ENCODE measurements at places on chromosomes 3 and 15.

GRCh38 chr3:183507551-183507950 lies 48.0 kb downstream of the KLHL6 start:
- DNase-seq = no peak

- DNase-seq = no peak
These were observed 114.9 kb upstream of the MLF1 start for GRCh38 chr3:158456114-158456513.

- DNase-seq = no peak
These were observed 66.4 kb upstream of the PLXNA1 start for GRCh38 chr3:126916546-126916945.

DNA sequence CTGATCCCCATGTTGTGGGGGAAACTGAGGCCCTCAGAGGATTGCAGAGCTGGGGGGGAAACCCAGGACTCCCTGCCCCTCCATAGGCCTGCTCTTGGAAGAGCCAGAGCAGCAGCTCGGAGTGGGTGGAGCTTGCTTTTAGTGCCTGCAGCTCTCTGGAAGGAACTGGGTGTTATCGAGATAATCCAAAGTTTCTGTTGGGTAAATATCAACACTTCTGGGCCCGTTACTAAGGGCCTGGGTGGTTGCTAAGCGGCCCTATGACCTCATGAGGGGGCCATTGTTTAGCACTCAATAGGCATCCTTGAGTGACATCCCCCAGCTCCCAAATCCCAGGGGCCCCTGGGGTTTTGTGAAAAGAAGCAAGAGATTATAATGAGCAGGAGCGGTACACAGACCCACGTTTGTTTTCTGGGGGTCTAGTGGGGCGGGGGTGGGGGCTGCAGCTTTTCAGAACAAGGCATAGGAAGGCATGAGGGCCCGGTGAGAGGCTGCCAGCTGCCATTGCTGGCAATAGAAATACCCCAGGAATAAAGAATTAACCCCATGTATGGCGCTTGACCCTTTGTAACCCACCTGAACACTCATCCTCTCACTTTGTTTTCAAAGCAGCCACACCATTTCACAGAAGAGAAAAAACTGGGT lies 48.3 kb upstream of the ATP2B2 start:
- DNase-seq = no peak

DNA sequence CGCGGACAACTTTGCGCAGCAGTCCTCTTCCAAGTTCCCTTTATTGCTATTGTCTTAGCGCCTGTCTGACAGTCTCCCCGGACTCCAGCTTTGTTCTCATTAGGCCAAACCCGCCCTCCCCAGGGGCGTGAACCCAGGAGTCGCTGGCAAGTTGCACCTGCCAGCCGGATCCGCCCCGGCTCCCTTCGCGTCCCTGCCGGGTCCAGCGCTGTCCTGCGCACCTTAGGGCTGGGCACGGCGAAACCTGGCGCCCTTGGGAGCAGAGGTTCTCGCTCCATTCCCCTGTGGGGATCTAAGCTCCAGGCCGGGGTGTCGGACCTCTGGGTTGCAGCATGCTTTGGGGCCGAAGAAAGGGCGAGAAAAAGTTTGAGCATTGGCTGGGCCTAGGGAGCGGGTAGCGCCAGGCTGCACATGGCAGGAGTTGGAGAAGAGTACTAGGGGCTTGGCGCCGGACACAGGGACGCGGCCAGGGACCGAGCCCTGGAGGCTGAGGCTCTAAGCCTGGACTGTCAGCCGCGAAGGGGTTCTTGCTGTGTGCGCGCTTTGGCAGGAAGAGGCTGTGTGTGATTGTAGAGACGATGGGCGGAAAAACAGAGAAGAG lies 335.1 kb upstream of the THRB start:
- DNase-seq = no peak

GRCh38 chr3:89912031-89912430 lies 804.6 kb downstream of the EPHA3 start:
- no peak for DNase-seq

DNA sequence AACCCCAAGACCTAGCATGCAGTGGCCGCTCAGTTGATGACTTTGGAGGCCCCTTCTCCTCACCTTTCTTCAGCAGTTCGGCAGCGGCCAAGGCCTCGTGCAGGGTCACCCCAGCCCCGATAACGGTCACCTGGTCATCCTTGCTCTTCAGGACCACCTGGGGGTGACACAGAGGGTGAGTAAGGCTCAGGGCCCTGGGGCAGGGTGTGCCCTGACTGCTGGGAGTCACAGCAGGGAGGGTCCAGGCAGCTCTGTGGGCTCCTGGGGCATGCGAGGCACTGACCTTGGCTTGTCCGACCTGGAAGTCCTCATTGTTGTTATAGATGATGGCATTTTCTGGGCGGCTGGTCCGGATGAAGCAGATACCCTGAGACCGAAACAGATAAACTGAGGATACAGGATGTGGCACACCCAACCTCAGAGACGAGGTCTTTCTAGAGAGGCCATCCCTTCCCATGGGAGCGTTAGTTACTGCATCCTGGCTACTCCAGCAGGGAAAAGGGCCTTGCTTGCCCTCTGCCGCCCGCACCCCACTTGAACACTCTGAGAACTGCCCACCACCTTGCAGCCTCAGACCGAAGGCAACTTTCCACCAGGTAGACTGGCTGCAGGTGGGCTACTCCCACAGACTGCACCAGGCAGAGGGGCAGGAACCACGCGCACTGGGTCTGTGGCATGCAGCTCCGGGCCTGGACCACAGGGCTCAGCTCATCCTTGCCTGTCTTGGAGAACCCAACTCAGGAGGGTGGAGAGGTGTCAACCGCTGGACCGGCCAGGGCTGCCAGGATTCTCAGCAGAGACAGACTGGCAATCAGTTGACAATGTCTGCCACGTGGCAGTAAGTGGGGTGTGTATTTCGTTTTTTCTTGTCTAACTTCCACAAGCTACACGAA lies 27.6 kb downstream of the TKT start:
- DNase-seq = no peak

- DNase-seq = no peak
These were observed 1495.3 kb downstream of the SI start for GRCh38 chr3:163582967-163583366.

DNA sequence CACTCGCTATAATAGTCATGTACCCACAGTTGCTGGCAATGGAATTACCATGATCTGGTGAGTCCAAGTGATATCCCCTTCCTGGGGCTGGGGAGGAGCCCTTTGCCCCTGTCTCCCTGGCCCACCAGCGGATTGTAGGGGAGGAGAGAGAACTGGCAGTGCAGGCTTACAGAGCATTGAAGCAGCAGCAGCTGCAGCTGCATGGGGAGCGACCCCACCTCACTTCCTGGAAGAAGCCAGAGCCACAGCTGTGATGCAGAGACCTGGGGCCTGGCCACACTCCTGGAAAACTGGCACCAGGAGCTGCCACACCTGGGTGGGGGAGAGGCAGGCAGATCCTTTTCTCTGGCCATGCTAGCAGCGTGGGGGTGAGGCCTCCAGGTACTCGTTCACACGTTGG lies 300.1 kb upstream of the PROK2 start:
- DNase-seq = no peak

DNA sequence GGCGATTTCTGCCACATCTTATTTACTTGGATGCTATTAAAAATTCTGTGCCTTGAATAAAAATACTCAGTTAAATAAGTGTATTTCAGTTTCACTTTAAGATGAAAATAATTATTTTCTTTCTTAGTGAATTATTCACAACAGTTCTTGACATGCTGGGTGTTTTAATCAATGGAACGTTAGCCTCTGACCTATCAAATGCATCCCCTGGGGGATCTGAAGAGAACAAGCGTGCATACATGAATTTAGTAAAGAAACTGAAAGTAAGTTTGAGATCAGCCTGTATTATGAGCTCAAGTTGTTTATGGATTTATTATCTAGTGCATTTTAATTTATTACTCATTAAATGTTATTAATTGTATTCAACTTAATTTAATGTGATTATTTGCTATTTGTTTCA lies 597 bp downstream of the P2RY12 start:
- DNase-seq = no peak

DNA sequence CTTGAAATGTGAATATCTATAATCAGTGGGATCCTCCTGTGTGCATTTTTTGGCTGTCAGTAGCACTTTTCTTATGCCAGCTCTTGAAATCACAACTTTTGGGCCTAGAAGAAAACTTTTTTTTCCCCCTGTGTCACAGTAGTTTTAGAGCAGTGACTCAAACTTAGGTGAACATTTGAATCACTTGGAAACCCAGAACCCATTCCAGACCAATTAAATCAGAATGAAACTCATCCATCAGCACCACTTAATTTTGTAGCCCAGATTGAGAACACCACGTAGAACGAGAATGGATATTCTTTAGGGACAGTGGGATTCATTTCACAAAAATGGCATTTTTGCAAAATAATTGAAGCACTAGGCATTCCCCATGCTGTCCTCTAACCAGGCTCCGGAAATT lies 224.8 kb upstream of the NANOGP8 start:
- no peak for DNase-seq

- no peak for DNase-seq
These were observed 47.2 kb downstream of the NMNAT3 start for GRCh38 chr3:139630542-139630941.

GRCh38 chr3:164352991-164353390 lies 725.3 kb downstream of the SI start:
- DNase-seq = no peak

DNA sequence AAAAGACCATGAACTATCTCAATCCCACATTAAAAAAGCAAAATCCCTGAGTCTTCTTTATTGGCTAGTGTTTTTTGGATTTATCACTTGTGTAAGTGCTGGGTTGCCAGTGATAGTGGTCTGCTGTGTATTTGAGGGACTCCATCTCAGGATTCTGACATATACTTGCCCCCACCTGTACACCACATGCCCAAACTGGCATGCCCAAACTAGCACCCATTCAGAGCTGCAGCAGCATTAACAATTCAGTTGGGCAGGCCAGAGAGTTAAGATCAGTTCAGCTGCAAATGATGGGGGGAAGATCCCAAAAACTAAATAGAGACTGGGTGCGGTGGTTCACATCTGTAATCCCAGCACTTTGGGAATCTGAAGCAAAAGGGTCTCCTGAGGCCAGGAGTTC lies 6.3 kb upstream of the TIPIN start:
- no peak for DNase-seq

DNA sequence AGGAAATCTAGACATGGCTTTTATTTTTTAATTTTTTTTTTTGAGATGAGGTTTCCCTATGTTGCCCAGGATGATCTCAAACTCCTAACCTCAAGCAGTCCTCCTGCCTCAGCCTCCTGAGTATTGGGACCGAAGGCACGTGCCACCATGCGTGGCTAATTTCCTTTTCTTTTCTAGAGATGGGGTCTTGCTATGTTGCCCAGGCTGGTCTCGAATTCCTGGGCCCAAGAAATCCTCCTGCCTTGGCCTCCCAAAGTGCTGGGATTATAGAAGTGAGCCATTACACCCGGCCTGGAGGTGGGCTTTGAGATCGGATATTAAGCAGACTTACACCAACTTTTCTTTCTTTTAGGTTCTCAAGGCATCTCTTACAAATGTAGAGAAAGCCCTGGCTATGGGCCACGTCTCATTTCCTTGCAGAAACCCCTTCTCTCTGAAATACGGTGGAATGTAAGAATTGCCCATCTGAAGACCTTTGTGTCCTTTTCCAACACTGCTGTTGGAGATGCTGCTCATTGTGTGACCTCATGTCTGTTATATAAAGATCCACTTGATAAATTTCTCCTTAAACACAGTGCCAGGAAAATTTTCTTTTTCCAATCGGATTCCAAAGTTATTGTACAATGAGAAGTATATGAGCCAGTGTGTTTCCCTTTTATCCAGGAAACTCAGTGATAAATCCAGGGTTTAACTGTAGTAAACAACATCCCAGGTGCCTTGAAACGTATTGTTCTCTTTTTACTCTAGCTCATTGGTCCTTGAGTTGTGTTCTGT lies 36.8 kb upstream of the CFAP161 start:
- DNase-seq = no peak

DNA sequence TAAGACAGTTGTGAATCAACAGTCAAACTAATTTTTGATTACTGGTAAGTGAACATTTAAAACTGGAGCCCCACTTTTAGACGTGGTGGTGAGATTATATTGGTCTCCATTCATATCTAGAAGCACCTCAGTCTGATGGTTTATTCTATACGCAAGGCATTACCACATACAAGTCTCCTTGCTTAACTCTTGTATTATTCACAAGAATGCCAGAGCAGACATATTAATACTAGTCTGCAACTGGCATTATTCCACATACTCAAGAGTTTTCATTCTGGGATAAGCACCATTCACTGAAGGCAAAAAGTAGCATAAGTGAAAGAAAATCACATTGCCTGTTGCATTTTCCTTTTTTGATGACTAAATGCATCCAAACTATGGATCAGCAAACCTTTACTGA lies 36.9 kb upstream of the MEIS2 start:
- no peak for DNase-seq

- no peak for DNase-seq
These were observed 26.4 kb upstream of the ATP8B4 start for GRCh38 chr15:50145451-50145872.

GRCh38 chr3:157671656-157672055 lies 168.4 kb upstream of the VEPH1 start:
- no peak for DNase-seq

DNA sequence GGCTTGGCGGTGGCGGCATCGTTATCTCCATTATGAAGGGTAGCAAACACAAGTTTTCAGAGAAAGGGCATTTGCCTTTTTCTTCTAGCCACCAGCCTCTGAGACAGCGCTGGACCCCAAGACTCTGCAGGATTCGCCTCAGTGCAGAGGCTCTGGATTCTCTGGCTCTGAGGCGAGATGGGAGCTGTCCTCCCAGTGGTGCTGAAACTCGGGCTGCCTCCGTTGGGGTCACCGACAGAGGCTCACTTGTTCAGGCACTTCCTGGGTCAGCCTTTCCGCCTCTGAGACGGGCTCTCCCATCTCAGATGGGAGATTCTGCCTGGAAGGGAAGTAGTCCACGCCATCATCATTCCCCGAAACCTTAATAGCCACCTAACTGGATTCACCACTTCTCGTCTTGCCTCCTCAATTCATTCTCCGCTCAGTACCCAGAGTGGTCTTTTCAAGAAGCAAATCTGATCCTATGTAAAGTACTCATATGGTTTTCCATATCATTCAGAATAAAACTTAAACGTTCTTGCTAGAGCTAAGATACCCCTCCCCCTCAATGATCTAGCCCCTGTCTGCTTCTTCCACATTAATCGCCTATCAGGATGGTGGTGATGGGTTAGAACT lies 76.9 kb downstream of the RHCG start:
- DNase-seq = no peak

- DNase-seq = no peak
These were observed 15.3 kb downstream of the ZBTB47 start for GRCh38 chr3:42668793-42669217.

- no peak for DNase-seq
These were observed 1.6 kb downstream of the LINGO1 start for GRCh38 chr15:77630956-77631744.

GRCh38 chr3:64438812-64439211 lies 213.5 kb upstream of the PRICKLE2 start:
- no peak for DNase-seq

Data from AG09309 (cell line).